ENCODE measurements at places on chromosomes 7 and 10. TPM values are rescaled to one million over a fixed set of nuclear protein-coding genes. Genes with fewer than 3 reads are reported as not detected.

DNA sequence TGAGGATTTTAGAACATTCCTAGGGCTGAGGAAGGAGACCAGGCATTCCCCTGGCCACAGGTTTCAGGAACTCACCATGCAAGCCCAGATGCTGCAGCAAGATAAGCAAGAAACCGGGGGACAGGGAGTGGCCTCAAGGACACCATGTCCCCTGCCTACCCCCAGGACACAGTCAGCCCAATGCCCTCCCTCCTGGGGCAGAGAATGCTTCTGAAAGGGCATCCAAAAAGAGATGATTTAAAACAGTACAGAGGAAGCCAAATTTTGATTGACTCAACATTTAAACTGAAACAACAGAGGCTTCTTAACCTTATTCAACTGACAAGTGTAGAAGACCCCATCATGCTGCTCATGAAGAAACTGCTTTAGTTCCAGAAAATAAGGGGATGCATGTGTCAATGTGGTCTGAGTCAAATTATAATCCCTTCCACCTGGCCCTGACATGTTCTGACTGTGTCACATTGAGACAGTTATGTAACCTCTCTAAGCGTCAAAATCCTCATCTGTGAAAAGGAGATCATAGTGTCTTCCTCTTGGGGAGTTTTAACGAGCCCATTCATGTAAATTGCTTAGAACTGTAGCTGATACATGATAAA, 60.0 kb downstream of the ICA1 start:
- no peak for DNase-seq

GRCh38 chr10:102001435-102002068, 54.4 kb downstream of the ARMH3 start:
- DNase-seq = no peak

The CLDN15 gene
- total RNA-seq = 3.0 TPM

The CHN2 gene
- total RNA-seq = 0.81 TPM

The PLEKHS1 gene
- not detected for total RNA-seq

- no peak for DNase-seq
Measured at GRCh38 chr7:157276731-157277562, 59.9 kb upstream of the DNAJB6 start.

The SEMA3D gene
- total RNA-seq = 51.2 TPM

The HMX3 gene
- not detected for total RNA-seq

- DNase-seq = no peak
Measured at GRCh38 chr10:45505311-45505710, 131.3 kb downstream of the ALOX5 start.

The SFRP5 gene
- not detected for total RNA-seq

GRCh38 chr10:62639144-62639543, 165.4 kb upstream of the ADO start:
- no peak for DNase-seq

The VSTM2A gene
- not detected for total RNA-seq

The OR9A4 gene
- not detected for total RNA-seq

GRCh38 chr7:116796471-116796870, 65.9 kb upstream of the CAPZA2 start:
- DNase-seq = no peak

Data from fibroblast of the aortic adventitia (primary cell).